Vein endothelial cell (primary cell): ENCODE measurements at places on chromosomes 11 and 22. TPM values are rescaled to one million over a fixed set of nuclear protein-coding genes. Genes with fewer than 3 reads are reported as not detected.

ENTHD1 gene
- not detected in 2 replicates for total RNA-seq

THY1 gene
- 0.65 and 3.9 TPM in 2 replicates for total RNA-seq

CHRNA10 gene
- total RNA-seq = 2.0 and 2.4 TPM in 2 replicates

HORMAD2 gene
- not detected in 2 replicates for total RNA-seq

UCP3 gene
- total RNA-seq = 0.33 and 0.67 TPM in 2 replicates

RIC3 gene
- total RNA-seq = not detected in 2 replicates

MRPL16 gene
- total RNA-seq = 32.3 and 35.6 TPM in 2 replicates

SMIM35 gene
- not detected in 2 replicates for total RNA-seq

NAALAD2 gene
- 0.29 TPM in 1 of 2 replicates, not detected in the other for total RNA-seq

SYT9 gene
- 1.1 and 2.6 TPM in 2 replicates for total RNA-seq

ANKK1 gene
- total RNA-seq = under 0.01 TPM in 1 of 2 replicates, not detected in the other

CALCA gene
- total RNA-seq = not detected in 2 replicates

FDX1 gene
- total RNA-seq = 6.5 and 10.1 TPM in 2 replicates

SAA4 gene
- not detected in 2 replicates for total RNA-seq

C1QTNF4 gene
- total RNA-seq = 0.10 and 0.33 TPM in 2 replicates

ANKRD13D gene
- total RNA-seq = 25.5 and 38.4 TPM in 2 replicates

TRIM6 gene
- 2.1 and 2.3 TPM in 2 replicates for total RNA-seq

B3GAT1 gene
- total RNA-seq = not detected in 2 replicates

ADORA2A gene
- total RNA-seq = 10.6 and 18.6 TPM in 2 replicates

OR51I1 gene
- total RNA-seq = not detected in 2 replicates

OR5M10 gene
- total RNA-seq = not detected in 2 replicates
